ENCODE measurements at places on chromosomes 3 and 15. TPM values are rescaled to one million over a fixed set of nuclear protein-coding genes. Genes with fewer than 3 reads are reported as not detected.

The ROPN1B gene
- not detected for total RNA-seq

The GOLGA8G gene
- not detected for total RNA-seq

The CCDC80 gene
- 54.4 TPM for total RNA-seq

The PDIA5 gene
- total RNA-seq, result 25.3 TPM

The ABHD6 gene
- total RNA-seq, result 10.1 TPM

The CCDC54 gene
- not detected for total RNA-seq

The GABRR3 gene
- not detected for total RNA-seq

The PSTPIP1 gene
- not detected for total RNA-seq

The FANCD2OS gene
- not detected for total RNA-seq

All from A549 treated with ZK216348 at 1 μM for 4 hours (cell line).